ENCODE measurements at places on chromosomes 6 and 20.

GRCh38 chr6:108750801-108751200 lies 97.4 kb upstream of the ARMC2 start:
- no peak for DNase-seq

DNA sequence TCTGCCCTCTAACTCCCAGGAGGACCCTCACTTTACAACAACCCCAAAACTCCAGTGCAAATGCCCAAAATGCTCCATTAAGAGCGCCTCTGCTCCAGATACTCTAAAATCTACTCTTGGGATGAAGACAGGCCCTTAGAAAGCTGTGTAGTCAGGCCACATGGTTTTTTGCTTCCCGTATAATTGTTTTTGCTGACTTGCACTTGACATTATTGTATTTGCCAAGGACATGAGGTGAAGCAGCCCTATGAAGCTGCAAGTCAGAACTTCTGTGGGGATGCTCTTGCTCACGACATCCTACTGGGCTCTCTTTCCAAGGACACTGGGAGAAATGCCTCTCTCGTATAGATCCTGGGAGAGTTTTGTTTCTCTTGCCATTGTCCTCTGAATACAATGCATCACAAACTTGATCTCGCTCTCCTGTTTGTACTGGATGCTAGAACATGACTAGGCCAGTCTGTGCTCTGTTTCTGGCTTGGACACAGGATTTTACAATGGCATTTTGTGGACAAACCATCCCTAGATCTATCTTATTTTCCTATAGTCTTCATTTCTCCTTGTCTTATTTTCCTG lies 177.2 kb upstream of the DTNBP1 start:
- no peak for DNase-seq

DNA sequence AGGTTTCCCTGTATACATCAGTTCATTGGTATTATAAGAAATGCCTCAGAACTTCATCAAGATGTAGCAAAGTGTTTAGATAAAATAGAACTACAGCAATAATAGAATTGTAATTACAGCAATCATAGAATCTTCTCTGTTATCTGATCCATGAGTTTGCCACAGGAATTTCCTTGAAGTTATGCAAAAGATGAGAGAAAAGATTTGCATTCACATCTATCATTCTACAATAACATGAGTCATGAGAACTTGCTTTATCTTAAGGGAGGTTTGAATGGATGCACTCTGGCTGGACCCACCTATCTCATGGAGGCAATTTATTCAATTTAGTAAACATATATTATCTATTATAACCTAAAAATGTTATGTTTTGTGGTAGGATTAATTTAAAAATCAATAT lies 329.8 kb upstream of the EPHA7 start:
- DNase-seq = no peak

DNA sequence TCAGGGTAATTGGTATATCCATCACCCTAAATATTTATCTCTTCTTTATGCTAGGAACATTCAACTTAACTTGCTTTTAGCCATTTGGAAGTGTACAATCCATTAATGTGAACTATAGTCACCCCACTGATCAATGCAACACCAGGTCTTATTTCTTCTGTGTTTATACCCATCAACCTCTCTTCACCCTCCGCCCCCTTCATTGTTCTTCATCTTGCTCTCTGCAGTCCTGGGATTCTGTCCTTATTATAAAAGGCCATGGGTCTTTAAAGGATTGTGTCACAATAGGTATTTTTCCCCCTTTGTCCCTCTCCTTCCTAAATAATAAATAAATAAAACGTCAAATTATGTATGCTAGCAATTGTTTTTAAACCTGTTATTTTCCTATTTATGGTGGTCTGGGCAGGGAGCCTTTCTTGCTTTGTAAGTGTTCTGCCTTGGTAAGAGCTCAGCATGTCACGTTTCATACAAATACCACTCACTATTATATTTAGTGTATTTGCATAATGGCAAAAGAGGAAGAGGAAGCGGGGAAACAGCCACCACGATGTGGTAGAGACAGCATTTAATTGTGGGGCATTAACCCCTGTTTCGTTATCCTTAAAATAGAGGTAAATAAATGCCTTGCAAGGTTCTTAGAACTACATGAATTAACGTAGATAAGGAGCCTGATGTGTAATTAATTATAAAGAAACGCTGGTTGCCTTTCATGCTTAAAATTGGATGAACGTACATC lies 1.9 kb downstream of the ABRACL start:
- no peak for DNase-seq

- DNase-seq = no peak
These were observed 246.7 kb downstream of the CD109 start for GRCh38 chr6:73942592-73943186.

DNA sequence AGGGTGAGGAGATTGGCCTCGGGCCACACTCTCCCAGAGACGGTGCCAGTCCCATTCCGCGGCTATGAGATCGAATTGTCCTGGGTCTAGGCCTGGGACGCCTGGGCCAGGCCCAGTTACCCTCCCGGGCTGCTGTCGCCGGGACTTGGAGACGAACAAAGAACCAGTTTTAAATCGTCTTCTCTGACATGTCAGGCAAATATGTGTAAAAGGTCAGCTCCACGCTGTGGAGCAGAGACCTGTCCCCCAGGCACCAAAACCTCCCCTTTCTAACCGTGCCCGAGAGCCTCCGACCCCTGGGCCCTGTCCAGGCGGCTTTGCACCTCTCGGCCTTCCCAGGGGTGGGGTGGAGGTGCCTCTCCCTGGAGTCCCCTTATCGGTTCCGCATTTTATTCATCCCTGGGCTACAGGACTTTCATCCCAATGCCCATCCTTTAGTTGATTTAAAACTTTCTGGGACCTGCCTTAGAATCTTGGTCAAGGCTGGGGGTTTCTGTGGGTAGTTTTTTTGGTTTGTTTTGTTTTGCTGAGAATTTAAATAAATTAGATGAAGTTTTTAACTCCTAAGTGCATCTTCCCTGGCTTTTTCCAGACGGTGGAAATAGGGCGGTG lies 5.8 kb upstream of the TFAP2A start:
- no peak for DNase-seq

DNA sequence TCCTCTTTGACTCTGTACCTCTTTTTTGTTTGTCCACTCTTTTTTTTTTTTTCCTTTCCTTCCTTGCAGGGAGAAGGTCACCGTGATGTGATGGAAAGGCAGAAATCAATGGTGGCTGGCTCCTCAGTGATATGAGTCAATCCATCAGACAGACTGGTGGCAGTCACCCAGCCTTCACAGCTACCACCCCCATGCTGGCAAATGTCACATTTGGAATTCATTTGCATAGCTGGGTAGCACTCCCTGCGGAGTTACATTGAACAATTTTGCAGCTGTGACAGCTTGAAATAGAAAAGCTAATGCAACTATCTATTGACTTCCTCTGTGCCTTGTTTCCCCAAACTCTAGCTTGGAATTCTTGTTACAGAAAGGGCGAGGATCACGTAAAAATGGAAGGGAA lies 668.4 kb downstream of the C6orf118 start:
- no peak for DNase-seq

GRCh38 chr20:4769328-4769727 lies 47.6 kb downstream of the PRND start:
- no peak for DNase-seq

GRCh38 chr6:136090929-136091328 lies 159.2 kb downstream of the MTFR2 start:
- DNase-seq = no peak

GRCh38 chr6:69973138-69973537 lies 106.8 kb downstream of the COL19A1 start:
- DNase-seq = no peak

DNA sequence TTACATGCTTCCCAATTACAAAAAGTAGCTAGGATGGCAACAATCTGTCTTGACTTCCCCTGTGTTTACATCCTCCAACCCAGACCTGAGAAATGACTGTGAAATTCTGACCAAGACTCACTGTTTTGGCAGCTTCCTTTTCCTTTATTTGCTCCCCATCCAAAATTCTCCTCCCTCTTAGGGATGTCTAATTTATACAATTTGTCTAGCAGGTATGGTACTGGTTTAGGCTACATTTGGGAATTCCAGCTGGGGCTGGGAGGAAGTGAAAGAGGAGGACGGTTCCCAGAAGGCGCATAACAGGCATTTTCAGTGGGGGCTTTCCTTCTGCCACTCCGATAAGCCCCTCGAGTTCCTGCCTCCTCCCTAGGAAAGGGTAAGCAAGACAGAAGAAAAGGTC lies 231.5 kb upstream of the BTBD3 start:
- no peak for DNase-seq

DNA sequence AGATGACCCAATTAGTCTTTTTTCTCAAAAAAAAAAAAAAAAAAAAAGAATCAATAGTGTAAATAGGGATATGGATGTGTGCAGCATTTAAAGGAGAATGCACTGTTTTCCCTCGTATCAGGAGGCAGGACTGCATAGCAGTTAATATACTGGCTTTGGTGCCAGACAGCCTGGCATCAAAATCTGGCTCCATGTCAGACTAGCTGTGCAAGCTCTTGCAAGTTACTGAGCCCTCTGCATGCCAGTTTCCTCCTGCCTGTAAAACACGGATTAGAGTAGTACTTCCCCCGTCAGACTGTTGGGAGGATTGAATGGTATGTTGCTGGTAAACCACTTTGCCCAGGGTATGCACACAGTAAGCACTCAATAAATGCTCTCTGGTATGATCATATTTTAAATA lies 594.2 kb upstream of the CHD6 start:
- DNase-seq = no peak

- DNase-seq = no peak
These were observed 46.0 kb upstream of the UST start for GRCh38 chr6:148700741-148701311.

DNA sequence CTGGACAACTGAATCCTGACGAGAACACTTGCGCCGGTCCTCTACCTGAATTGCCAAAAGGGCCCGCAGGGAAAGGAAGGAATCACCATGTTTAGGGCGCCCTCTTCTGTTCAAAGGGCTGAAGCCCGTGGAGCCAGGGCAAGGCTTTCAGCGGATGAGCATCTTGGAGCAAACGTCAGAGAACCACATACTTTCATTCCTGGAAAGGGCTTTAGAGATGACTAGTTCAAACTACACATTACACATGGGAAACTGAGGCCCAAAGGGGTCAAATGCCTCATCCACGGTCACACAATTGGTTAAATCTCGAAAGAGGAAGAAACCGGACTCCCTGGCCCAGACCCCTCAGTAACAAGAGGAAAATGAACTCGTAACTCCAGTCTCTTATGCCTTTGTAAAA lies 11.5 kb upstream of the ZNF133 start:
- DNase-seq = peak; percentile 72

DNA sequence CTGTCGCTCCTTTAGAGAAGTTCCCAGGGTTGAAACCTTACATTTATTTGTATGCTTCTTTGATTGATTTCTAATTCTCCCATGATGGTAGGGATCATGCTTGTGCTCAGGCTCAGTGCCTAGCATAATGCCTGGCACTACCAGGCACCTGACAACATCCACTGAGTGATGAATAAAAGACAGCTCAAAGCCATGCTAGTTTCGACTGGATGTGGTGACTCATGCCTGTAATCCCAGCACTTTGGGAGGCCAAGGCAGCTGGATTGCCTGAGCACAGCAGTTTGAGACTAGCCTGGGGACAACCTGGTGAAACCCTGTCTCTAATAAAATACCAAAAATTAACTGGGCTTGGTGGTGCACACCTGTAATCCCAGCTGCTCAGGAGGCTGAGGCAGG lies 11.6 kb upstream of the CD164 start:
- DNase-seq = no peak

GRCh38 chr20:43576108-43576507 lies 14.6 kb upstream of the IFT52 start:
- DNase-seq = no peak

DNA sequence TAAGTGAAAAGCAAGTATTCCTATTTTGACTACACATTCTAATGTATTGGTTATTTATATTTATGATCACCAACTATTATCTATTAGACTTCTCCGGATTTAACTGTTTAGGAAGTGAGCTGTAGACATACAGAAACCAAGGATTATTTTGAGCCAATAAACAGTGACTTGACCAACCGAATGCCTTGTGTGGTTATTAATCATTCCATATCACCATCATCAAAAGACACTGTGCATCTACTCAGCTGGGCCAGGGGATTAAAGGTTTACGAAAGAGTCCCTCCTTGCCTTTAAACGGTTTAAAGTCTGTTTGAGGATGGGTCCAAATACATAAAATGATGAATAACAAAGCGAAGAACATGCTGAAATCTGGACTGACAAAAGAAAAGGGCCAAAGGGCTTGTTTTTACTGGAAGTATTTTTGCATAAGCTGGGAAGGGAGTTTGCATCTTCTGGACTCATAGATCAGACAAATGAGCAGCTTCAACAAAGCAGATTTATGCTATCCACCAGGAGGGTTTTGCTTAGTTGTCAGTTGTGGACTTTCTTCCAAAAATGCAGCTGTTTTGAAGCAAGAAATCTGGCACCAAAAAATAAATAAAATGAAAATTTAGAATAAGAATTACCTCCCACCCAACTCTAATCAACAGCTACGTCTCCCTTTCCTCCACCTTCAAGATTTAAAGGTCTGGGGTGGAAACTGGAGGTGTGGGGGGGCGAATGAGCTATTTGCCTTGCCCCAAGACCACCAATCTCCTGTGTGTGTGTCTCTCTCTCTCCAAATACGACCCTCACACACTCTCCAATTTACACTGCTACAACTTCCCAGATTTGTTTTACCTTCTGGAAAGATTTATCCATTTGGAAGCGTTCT lies 33.6 kb upstream of the ID4 start:
- no peak for DNase-seq

- no peak for DNase-seq
These were observed 5.7 kb downstream of the MRPS26 start for GRCh38 chr20:3051385-3052019.

DNA sequence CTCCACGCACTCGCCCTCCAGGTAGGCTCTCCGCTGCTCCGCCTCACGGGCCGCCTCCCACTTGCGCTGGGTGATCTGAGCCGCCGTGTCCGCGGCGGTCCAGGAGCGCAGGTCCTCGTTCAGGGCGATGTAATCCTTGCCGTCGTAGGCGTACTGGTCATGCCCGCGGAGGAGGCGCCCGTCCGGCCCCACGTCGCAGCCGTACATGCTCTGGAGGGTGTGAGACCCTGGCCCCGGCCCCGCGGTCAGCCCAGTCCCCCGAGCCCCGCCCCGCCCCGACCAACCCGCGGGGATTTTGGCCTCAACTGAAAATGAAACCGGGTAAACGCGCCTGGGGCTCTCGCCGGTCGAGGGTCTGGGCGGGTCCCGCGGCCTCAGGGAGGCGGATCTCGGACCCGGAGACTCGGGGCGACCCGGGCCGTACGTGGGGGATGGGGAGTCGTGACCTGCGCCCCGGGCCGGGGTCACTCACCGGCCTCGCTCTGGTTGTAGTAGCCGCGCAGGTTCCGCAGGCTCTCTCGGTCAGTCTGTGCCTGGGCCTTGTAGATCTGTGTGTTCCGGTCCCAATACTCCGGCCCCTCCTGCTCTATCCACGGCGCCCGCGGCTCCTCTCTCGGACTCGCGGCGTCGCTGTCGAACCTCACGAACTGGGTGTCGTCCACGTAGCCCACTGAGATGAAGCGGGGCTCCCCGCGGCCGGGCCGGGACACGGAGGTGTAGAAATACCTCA lies 598 bp downstream of the HLA-B start:
- no peak for DNase-seq

- DNase-seq = no peak
These were observed 101.4 kb upstream of the PTPN1 start for GRCh38 chr20:50408526-50409364.

GRCh38 chr6:170097505-170098427 lies 193.1 kb downstream of the DLL1 start:
- DNase-seq = no peak

All from NCI-H510A (cell line).